Activated CD4-positive, alpha-beta T cell treated with anti-CD3 and anti-CD28 coated beads, Interleukin-2, amount 10 ng/mL, durations not matched to agents 7 days and 5 days (primary cell): ENCODE measurements at places on chromosomes 13 and 19.
A peak's percentile ranks its signal among the peaks of the same experiment; 100 is the strongest.

DNA sequence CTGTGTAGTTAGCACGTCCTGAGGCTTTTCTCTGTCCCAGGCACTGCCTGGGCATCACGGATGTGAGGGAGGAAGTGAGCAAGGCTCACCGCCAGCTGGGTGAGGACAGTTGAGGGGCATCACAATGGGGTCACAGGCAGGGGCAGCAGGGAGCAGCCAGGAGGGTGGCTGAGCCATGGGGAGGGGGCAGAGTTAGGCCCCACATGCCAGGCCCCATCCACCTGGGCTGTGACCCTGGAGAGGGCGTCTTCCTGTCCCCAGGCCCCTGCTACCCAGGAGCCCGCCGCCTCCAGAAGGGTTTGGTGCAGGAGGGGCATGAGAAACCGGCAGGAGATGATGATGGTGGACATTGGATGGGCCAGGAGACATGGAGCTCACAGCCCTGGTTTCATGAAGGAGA lies 56.8 kb upstream of the F7 start:
- DNase-seq = no peak

DNA sequence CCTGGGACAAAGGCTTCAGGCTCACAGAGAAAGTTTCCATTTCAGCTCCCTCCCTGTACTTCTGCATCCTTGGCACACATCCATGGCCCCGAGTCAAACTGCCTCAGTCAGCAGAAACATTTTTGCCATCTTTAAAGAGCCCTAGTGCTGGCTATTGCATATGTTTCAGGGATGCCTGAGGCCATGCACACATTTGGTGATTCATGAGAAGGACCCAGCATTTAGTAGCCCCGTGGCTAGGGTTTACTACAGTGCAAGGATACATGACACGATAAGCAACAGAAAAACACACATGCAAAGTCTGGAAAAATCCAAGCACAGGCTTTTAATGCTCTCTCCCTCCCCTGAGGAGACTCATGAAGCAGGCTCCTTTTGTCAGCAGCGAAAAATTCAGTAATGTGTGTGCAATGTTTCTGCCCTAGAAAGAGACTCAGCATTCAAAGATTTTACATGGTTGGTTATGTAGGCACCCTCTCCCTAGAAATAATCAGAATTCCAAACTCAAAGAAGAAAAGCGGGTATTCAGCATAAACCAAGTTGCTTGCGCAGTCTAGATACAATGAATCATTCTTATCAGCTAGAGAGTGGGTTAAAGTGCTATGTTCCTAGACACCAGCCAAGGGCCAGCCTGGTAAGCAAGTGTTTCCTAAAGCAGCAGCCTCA lies 17.6 kb downstream of the ACOD1 start:
- no peak for DNase-seq

- no peak for DNase-seq
These were observed 53.2 kb downstream of the RB1 start for GRCh38 chr13:48356750-48357149.

DNA sequence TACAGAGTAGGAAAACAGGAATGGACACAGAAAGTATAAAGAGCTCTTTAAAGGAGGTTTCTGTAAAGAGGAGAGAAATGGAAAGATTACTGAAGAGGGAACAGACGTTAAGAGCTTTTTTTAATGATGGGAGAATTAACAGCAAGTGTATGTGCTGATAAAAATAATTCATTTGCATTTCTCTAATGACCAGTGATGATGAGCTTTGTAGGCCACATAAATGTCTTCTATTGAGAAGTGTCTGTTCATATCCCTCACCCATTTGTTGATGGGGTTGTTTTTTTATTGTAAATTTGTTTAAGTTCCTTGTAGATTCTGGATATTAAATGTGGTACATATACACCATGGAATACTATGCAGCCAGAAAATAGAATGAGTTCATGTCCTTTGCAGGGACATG lies 40.0 kb downstream of the MYO16 start:
- no peak for DNase-seq

DNA sequence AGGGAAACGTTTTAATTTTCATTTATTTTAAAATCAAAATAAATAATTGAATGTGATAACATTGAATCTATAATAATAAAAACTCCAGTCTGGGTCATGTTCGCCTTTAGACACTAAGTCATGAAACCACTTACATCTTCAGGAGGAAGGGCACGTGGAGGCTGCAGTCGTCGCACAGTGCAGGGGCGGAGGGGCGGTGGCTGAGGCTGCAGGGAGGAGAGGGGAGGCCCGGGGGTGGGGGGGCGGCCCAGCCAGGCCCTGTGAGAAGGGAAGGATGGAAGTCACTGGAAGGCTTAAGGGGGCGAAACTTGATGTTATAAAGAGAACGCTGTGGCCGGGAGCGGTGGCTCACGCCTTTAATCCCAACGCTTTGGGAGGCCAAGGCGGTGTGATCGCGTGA lies 14.9 kb upstream of the LATS2 start:
- no peak for DNase-seq

GRCh38 chr13:77345150-77345780 lies 18.4 kb upstream of the MYCBP2 start:
- DNase-seq = no peak

DNA sequence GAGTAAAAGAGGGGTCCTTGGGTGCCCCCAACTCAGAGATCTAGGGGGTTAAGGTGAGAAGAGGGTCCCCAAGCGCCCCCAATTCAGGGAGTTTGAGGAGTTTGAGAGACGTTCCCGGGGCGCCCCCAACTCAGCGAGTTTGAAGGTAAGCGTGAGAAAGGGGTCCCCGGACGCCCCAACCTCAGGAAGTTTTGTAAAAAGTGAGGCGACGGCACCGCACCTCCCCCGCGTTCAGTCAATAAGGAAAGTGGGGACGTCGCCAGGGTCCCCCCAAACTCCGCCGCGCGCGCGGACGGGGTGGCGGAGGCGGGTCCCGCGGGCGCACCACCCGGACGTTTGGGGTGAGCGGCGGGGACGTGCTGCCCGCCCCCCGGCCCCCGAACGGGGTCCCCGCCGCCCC lies 353 bp downstream of the RFX2 start:
- DNase-seq = no peak

GRCh38 chr19:34173193-34173956 lies 1.1 kb downstream of the LSM14A start:
- DNase-seq = peak; percentile 27

DNA sequence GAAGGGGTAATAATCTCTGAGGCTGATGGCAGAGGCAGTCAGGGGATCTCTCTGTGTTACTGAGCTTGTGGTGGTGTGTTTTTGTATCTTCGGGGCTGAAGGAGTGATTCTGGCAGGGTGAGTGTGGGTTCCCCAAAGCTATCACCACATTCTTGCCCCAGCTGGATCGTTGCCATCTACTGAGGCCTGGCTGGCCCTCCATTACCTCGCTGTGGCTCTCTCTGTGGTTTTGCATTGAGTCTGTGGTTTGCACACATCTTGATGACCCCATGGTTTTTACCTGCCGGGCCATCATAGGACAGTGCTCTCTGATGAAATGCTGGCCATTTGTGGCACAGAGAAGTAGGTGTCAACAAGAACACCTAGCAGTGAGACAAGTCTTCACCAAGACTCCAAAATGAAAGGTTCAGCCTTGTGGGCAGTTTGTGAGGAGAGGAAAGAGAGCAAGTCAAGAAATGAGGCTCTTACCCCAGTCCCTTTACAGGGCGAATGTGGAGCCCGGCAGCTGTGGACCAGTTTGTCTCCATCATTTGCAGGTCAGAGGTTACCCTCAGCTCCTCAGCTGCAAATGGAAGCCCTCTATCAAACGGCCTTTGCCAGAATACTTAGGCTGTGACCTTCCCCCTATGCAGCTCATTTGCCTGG lies 69.0 kb upstream of the NPAS1 start:
- DNase-seq = no peak

DNA sequence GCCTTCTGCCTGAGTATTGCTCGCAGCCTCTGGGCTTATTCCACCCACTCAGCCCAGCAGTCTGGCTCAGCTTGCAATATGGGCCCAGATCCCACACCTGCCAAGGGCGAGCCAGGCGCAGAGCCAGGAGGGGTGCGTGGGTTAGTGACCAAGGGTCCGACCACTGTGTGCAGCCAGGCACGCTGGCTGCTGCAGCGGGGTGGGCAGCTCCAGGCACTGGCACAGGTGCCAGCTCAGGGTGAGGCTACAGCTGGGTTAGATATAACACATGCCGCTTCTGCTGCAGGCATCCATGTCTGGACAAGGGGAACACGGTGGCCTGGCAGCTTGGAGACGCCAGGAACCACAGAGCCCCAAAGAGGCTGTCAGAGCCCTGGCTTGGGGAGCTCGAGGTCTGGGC lies 12.6 kb upstream of the URAD start:
- no peak for DNase-seq

DNA sequence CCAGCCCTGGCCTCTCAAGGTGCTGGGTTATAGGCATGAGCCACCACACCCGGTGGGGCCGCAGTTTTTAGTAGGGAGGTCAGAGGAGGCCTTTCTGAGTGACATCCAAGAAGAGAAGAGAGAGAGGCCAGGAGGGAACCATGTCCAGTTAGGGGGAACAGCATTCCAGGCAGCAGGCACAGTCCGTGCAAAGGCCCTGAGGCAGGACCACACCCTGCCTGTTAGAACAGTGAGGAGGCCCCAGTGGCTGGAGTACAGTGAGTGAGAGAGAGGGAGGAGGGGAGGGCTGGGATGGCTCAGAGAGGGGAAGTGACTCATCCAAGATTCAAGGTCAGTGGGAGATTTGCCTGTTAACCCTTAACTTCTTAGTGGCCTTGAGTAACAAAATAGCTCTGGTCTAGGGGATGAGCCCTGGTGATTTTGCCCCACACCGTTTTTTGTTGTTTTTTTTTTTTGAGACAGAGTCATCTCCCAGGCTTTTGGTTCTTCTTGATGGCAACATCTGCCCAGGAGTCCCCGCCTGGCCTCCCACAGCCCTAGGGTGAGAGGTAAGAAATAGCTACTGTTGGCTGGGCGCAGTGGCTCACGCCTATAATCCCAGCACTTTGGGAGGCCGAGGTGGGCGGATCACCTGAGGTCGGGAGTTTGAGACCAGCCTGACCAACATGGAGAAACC lies 2.7 kb upstream of the PLIN3 start:
- DNase-seq = no peak

GRCh38 chr13:82187227-82187626 lies 1695.0 kb downstream of the SLITRK1 start:
- DNase-seq = no peak

GRCh38 chr19:36058481-36059179 lies 3.9 kb downstream of the WDR62 start:
- no peak for DNase-seq

DNA sequence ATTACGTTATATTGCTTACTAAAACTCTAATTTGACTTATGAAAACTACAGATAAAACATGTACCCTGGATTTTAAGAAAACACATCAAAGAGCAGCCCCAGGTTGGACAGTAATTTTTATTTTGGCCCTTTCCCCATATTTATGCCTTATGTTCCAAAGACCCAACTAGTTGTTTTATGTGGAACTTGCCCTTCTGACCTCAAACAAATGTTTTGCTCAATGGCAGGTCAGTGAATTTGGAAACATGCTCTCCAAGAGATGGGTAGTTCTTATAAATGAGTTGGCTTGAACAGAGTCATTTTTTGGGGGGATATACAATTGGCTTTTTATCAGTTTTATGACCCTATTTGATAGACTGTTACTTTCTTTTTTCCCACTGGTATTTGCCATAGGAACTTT lies 360.0 kb downstream of the HS6ST3 start:
- no peak for DNase-seq

GRCh38 chr13:107144432-107144831 lies 576.5 kb upstream of the ARGLU1 start:
- DNase-seq = no peak

- DNase-seq = no peak
These were observed 9.7 kb upstream of the ZNF223 start for GRCh38 chr19:44042147-44042546.

DNA sequence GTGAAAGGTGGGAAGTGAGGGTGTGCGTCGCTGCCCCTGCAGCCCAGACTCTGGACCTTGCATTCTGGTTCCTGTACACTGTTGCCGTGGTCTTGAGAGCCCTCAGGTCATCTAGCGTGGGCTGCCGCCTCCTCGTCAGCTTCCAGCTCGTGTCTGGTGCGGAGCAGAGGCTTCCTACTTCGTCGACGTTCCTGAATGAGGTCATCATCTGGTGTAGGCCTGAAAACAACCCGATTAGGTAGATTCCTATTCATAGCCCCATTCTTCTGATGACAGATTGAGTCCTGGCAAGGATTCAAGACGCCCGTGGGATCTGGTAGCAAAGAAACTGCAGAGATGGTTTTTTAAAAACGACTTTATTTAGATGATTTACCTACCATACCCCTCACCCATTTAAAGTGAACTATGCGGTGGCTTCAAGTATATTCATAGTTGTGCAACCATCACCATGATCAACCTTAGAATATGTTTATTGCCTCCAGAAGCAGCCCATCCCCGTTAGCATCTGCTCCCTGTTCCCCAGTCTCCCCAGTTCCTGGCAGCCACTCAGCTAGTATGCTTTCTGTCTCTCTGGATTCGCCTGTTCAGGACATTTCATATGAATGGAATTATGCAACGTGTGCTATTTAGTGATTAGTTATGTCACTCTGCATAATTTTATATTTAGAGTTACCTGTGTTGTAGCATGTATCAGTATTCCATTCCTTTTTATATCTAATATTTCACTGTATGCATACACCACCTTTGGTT lies 13.8 kb downstream of the NAXD start:
- DNase-seq = no peak

- DNase-seq = no peak
These were observed 14.5 kb downstream of the ERFL start for GRCh38 chr19:41913538-41914423.

GRCh38 chr13:29901710-29902631 lies 51.6 kb upstream of the UBL3 start:
- DNase-seq = peak; percentile 50

- no peak for DNase-seq
These were observed 37.3 kb downstream of the KL start for GRCh38 chr13:33053397-33054066.

DNA sequence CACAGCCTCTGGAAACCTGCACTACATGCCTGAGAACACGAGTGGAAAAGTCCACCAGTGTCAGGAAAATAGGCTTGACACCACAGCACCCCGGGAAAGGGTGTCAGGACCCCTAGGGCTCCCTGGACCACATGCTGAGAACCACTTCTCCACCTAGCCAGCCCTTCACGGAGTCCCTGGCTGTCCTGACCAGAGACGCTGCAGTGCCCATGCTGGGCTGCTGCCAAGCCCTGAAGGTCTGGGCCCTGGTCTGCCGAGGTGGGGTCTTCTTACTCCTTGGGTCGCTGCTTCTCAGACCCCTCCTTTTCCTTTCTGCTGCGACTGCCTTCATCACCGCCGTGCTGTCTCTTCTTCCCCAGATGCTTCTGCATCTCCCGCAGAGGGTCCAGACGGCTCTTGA lies 3.0 kb downstream of the LENG1 start:
- no peak for DNase-seq

- peak; percentile 46 for DNase-seq
These were observed 101.3 kb downstream of the ARHGEF7 start for GRCh38 chr13:111216166-111216960.
